Cardiac atrium fibroblast (primary cell): ENCODE measurements at places on chromosomes 16 and 17. TPM values are rescaled to one million over a fixed set of nuclear protein-coding genes. Genes with fewer than 3 reads are reported as not detected.

C16orf96 gene
- total RNA-seq: not detected in 2 replicates

ELMO3 gene
- total RNA-seq: 0.36 and 0.49 TPM in 2 replicates

PALB2 gene
- total RNA-seq: 4.7 and 14.6 TPM in 2 replicates

C1QTNF8 gene
- not detected in 2 replicates for total RNA-seq

ATP2A3 gene
- total RNA-seq: 0.16 TPM in 1 of 2 replicates, not detected in the other

CD7 gene
- 0.49 TPM in 1 of 2 replicates, not detected in the other for total RNA-seq

PLLP gene
- total RNA-seq: not detected in 2 replicates

SCARF1 gene
- 0.54 and 3.1 TPM in 2 replicates for total RNA-seq

KRTAP3-1 gene
- total RNA-seq: not detected in 2 replicates

KRTAP16-1 gene
- total RNA-seq: not detected in 2 replicates

PLD6 gene
- total RNA-seq: 0.54 and 0.81 TPM in 2 replicates

SEZ6L2 gene
- total RNA-seq: 31.1 and 40.3 TPM in 2 replicates
